ENCODE measurements at places on chromosomes 6 and 20.

DNA sequence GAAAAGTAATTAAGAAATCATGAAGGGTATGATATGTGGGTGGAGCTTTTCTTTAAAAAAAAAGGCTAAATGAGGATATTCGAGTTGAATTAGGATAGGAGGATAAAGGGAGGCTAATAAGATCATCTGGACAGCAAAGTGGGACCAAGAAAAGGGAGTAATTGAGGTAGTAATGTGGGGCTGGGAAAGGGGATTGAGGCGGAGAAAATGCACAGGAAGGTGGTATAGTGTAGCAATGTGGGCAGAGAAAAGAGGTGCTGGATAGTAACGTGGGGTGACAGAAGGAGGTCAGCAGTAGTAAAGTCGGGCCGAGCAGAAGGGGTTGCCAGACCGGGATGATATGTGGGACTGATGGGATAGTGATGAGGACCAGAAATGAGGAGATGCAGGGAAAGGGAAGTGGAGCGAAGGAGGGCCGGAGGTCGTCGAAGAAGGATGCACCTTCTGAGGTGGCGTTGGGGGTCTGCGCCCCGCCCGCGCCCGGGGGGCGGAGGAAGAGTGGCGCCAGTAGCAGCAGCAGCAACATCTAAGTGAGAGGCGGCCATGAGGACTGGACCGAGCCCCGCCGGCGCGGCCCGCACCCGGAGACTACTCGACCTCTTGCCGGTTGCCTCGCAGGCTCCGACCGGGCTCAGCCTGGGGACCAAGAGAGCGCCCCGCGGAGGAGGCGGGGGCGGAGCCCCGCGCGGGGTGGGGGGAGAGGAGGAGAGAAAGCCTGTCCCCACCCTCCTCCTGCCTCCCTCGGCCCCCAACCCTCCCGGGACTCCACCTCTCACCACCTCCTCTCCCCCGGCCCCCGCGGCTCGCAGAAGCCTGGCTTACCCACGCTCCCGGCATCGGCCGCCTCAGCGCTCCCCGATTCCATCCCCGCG is 887 bp downstream of the GABBR1 start:
- DNase-seq, result peak; percentile 72

DNA sequence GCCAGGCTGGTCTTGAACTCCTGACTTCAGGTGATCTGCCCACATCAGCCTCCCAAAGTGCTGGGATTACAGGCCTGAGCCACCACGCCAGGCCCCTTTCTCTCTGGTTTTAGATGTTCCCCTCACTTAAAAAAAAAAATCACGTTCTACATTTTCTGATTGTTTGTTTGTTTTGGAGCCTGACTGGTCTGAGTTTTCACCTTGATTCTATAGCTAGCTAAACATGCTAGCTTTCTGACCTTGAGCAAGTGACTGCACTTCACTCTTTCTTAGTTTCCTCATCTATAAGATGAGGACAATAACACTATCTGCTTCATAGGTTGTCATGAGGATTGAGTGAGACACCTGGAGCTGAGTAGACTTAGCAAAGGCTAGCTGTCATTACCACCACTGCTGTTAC is 43.7 kb downstream of the SHLD1 start:
- DNase-seq, result no peak

DNA sequence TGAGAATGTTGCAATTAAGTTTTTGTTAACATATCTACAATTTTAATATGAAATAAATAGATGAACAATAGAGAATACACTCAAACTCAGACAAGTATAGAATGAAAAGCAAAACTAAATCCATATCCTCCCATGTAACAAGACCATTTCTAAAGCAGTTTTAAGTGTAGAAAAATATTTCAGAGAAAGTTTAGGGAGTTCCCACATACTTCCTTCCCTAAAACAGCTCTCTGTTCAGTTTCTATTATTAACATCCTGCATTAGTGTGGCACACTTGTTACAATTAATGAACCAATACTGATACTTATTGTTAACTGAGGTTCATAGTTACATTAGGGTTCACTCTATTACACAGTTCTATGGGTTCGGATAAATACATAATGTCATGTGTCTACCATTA is 38.4 kb downstream of the HLA-DRB5 start:
- no peak for DNase-seq

DNA sequence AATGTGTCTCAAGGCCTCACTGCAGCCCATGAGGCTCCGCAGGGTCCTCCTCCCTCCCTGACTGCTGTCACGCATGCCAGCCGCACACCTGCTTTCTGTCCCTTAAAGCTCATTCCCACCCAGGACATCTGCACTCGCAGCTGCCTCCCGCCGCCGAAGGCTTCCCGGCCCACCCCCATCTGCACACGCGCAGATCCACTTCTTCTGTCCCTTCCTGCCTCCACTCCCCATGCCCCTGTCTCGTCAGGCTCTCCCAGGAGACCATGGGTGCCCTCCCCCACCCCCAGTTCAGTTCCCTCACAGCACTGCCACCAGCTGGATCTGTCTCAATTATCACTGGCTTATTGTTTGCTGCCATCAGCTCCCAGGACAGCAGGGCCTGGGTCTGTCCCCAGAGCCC is 63.0 kb downstream of the RIPOR3 start:
- DNase-seq, result no peak

GRCh38 chr20:17694767-17695166 is 5.0 kb upstream of the BANF2 start:
- DNase-seq, result no peak

All from nephron progenitor cell (in vitro differentiated cells).